ENCODE measurements at places on chromosomes 5 and 9.

DNA sequence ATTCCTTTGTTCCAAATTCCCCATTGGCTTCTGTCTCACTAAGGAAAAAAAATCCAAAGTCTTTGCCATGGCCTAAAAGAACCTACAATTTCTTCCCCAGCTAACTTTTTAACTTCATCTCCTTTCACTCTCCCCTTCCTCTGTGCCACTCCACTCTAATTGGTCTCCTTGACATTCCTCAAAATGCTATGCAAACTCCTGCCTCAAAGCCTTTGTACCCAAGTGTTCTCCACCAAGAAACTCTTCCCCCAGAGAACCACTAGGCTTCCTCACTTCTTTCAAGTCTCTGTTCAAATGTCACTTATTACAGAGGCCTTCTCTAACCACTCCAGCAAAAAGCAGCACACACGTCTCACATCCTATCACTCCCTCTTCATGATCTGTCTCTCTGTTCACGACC lies 91.6 kb upstream of the NR4A3 start:
- no peak for DNase-seq

DNA sequence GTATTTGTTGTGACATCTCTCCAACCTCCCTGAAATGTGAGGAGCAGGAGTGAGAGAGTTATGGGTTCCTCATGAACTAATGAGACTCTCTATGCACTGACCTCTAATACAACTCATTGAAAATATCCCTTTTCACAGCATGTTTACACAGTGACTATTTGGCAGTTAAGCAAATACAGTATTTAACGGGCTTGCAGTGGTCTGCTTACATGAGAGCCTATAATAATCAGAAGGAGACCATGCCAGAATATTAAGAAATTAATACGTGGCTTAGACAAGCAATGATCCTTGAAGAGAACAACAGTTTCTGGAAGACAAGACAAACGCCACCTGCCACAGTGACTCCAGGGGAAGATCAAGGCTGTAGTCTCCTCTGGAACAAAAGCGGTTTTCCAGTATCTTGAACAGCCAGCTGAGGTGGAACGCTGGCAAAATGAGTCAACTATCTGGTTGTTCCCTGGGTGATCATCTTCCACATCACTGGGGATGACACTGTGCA lies 424.5 kb downstream of the DMAC1 start:
- DNase-seq, result no peak

GRCh38 chr9:120852240-120853010 lies 9.7 kb upstream of the PSMD5 start:
- DNase-seq, result no peak

GRCh38 chr9:126538550-126538949 lies 75.2 kb upstream of the LMX1B start:
- DNase-seq, result no peak

GRCh38 chr5:42494414-42494813 lies 71.2 kb downstream of the GHR start:
- DNase-seq, result no peak

DNA sequence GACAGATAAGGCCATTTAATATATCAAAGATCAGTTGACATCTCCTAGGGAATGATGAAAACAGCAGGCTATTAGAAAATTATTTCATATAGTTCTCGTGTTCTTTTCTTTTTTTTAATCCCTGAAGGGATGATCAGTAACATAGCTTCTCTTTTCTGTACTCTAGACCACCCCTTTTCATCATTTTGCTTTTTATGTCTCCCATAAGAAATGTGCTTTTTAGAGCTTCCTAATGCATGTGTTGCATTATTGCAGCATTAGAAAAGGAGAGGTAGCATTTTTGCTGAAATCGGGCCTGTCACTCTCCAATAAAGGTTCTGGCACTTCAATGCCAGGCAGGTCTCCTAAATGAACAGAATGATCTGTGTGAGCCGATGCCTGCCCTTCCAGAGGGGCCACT lies 143.3 kb downstream of the NTRK2 start:
- no peak for DNase-seq

DNA sequence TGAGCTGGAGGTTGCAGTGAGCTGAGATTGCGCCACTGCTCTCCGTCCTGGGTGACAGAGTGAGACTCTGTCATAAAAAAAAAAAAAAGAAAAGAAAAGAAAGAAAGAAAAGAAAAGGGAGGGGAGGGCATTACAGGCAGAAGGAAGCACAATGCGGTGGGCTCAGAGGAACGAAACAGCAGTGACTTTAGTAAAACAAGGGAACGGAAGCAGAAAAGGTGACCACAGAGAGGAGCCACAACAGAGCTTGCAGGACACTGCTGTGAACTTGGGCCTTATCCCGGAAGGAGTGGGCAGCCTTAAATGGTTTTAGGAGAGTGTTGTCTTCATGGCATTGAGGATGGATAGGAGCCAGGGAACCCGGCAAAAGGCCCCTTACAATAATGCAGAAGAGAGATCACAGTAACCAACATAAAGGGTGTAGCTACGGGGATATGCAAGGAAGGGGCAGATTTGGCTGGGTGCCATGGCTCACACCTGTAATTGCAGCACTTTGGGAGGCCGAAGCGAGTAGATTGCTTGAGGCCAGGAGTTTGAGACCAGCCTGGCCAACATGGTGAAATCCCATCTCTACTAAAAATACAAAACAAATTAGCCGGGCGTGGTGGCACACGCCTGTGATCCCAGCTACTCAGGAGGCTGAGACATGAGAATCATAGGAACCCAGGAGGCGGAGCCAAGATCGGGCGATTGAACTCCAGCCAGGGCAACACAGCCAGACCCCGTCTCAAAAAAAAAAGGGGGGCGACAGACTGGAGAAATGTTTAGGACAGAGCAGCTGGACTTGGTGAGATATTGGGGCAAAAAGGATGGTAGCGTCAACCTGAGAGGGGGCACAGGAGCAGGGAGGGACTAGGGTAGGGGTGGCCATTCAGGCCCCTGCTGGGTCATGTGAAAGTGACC lies 83.9 kb upstream of the ZBTB43 start:
- no peak for DNase-seq

DNA sequence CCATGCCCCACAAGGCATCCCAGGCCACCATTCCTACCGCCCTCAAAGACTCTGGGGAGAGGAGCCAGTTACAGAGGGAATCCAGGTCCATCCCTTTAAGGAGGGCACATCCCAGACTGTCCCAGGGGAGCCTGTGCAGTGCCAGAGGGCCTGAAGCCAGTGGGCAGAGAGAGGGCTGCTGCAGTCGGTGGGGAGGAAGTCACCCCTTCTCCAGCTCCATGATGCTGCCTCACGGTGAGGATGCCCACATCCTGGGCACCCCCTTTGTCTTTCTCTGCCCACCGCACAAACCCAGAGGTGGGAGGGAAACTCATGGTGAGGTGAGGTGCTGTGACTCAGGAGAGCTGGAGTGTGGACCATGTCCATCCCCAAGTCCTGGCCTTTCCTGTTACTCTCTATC lies 26.2 kb upstream of the ANKRD33B start:
- DNase-seq, result no peak

DNA sequence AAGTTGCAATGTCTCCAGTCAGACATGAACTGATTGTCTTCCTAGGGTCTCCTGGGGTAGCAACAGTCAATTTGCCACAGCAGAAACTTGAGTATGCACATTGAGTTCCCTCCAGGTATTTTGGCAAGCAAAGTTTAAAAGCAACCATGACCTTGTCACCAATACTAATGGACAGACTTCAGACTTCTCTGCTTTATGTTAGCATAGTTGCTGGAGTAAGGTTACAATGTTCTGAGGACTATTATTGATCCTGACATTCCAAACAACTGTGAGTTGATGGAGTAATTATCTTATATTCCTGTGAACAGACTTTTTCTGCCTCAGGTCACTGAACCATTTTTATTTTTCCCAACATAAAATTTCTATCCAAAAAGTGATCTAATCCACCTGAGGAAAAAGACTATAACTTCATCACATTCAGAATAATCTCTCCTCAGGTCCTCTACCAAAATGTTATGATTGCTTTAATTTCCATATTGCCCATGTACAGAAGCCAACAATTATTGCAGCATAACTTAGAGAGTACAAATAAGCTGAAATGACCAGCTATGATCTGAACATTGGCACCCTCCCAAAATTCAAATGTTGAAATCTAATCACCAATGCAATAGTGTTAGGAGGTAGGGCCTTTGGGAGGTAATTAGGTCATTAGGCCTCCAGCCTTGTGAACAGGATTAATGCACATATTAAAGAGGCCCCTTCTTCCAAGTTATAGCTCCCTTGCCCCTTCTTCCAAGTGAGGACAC lies 228.3 kb downstream of the PDE4D start:
- no peak for DNase-seq
